Activated CD4-positive, alpha-beta memory T cell treated with anti-CD3 and anti-CD28 coated beads, Interleukin-2, amount 10 ng/mL, durations not matched to agents 7 days and 5 days (primary cell): ENCODE measurements at places on chromosomes 13 and 19. TPM values are rescaled to one million over a fixed set of nuclear protein-coding genes. Genes with fewer than 3 reads are reported as not detected.

DNA sequence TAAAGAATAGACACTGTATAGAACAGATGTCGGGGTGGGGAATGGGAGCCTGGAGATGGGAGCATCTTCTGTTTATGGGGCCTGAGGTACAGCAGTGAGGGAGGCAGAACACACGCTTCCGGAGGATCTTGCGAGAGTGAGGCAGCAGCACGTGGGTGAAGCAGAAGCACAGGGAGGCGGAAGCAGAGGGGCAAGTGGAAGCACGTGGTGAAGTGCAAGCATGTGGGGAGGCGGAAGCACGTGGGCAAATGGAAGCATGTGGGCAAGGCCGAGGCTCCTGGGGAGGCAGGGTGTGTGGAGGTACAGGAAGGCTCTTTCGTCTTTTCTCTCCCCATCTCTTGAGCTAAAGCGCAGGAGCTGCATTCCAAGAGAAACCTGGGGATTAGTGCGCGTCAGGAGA is 198.4 kb downstream of the ATP8A2 start:
- H3K4me1 ChIP-seq, result no peaks in the 10 kb centered on the region
- no peak for DNase-seq
- no peaks in the 10 kb centered on the region for H3K36me3 ChIP-seq

RFX1 gene
- total RNA-seq, result 18.6 TPM

DNA sequence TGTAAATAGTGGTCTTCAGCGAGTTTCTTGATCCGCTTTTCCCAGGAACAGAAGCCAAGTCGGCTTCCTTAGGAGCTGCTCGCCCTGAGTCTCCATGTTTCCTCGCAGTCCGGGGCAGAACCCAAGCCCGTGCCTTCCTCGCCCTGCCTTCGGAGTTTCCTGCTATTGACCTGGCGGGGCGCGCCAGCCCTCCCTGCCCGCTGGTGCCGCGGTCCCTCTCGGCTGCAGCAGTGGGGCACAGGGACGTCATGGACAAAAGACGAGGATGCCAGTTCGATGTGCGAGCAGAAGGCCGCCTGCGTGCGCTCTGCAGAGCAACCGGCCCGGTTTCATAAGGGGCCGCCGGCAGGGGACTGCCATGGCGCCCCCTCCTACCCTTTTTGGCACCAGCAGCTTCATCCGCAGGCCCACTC is 156.6 kb downstream of the TM9SF2 start:
- H3K4me1 ChIP-seq, result peaks cover 42% of the 10 kb centered on the region
- peak overlapping the region; percentile 81 for H3K27ac ChIP-seq
- H3K4me3 ChIP-seq, result peak overlapping the region; percentile 65

ERICH6B gene
- not detected for total RNA-seq

- H3K36me3 ChIP-seq, result no peaks in the 10 kb centered on the region
- H3K27me3 ChIP-seq, result peaks cover 18% of the 10 kb centered on the region
- no peak overlapping the region for H3K27ac ChIP-seq
- H3K4me3 ChIP-seq, result no peak overlapping the region
- DNase-seq, result no peak
Measured at GRCh38 chr13:36858290-36858689, 39.3 kb downstream of the RFXAP start.

DNA sequence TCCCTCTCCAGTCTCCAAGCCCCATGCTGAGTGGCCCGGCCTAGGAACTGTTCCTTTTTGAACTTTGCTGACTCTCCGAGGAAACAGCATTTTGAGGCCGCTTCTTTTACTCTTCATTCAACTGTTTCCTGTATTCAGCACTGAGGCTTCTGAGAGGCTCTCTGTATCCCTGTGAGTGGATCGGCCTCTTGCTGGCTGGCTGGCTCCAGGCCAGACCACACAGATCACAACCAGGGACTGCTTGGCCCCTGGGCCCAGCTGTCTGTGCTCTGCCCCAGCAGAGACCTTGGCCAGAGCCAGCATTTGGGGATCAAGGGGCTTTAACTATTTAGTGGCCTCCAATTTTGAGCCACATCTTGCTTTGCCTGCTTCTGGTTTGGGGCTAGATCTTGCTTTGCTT is 75.6 kb upstream of the KL start:
- peaks cover 6% of the 10 kb centered on the region for H3K27me3 ChIP-seq
- H3K36me3 ChIP-seq, result no peaks in the 10 kb centered on the region
- no peak overlapping the region for H3K4me3 ChIP-seq
- peaks cover 5% of the 10 kb centered on the region for H3K4me1 ChIP-seq
- H3K27ac ChIP-seq, result no peak overlapping the region

APOC1 gene
- total RNA-seq, result 0.78 TPM

DNA sequence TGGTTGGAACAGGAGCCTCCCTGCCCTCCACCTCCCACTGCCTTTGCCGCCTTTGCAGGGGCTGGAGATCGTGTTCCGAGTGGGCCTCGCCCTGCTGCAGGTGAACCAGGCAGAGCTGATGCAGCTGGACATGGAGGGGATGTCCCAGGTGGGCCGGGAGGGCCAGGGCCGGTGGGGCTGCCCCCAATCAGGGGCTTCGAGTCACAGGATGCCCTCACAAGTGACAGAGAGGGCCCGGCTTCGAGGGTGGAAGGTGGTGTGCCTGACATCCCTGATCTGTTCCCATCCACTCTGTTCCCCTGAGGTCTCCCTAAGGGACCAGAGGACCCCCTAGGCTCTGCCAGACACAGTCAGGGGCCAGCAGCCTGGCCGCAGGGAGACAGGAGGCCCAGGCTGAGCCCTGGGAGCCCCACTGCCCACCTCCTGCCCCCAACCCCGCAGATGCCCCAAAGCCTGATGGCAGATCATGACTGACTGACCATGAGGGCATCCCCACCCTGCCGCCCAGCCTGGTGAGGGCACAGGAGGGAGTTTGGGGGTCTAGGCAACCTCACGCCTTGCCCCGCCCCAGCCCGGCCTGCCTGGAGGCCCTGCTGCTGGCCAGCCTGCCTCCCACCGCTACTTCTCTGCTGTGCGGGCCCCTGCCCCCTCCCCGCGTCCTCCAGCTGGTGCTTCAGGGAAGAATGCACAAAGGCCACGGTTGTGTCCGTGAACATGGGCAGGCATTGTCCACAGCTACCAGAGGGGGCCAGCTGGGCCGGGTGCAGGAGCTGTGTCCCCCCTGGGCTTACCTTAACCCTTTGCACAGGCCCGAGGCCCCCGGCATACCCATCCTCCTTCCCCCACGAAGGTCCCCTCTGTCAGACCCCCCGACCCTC is 21.8 kb downstream of the EVI5L start:
- DNase-seq, result no peak
- no peak overlapping the region for H3K4me3 ChIP-seq
- no peaks in the 10 kb centered on the region for H3K4me1 ChIP-seq
- no peaks in the 10 kb centered on the region for H3K36me3 ChIP-seq
- no peak overlapping the region for H3K27ac ChIP-seq

GJB6 gene
- 6.1 TPM for total RNA-seq

WDR87 gene
- not detected for total RNA-seq

SHANK1 gene
- not detected for total RNA-seq

DNA sequence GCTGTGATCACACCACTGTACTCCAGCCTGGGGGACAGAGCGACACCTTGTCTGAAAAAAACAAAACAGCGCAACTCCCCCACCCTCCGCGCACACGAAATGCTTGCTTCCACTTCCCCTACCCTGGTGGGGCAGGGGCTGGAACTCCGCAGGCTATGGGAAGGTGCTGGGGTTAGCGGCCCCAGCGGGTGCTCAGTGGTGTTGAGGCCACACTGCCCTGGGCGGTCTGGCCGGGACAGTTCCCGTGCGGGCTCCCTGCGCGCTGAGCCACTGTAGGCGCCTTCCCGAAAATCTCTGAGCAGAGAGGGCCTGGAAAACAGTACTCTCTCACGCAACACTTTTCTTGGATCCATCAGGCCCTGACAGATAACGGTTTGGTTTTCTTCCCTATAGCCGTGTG is 1.1 kb upstream of the WTIP start:
- peaks cover 3% of the 10 kb centered on the region for H3K36me3 ChIP-seq
- no peak overlapping the region for H3K4me3 ChIP-seq
- DNase-seq, result no peak
- H3K4me1 ChIP-seq, result peaks cover 7% of the 10 kb centered on the region
- H3K27me3 ChIP-seq, result peaks cover 40% of the 10 kb centered on the region

DNA sequence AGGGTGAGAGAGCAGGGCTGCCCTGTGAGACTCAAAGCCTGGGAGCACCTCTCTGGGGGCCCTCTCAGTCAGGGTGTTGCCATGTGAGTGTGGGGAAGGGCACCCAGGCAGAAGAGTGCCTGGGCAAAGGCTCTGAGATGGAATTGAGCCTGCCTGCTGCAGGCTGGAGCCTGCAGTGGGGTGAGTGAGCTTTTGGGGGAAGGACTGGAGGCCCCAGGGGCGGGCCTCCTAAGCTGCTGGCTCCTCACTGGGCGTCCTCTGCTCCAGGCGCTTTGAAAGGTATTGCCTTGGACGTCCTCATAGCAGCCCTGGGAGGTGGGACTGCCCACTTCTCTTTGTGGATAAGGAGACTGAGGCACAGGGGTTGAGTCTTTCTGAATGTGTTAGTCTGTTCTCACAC is 60.3 kb downstream of the ARHGEF7 start:
- H3K27me3 ChIP-seq, result no peaks in the 10 kb centered on the region
- H3K4me1 ChIP-seq, result peaks cover 63% of the 10 kb centered on the region
- H3K4me3 ChIP-seq, result no peak overlapping the region

- peak; percentile 22 for DNase-seq
- H3K4me1 ChIP-seq, result peaks cover 10% of the 10 kb centered on the region
- H3K4me3 ChIP-seq, result peak overlapping the region; percentile 54
- no peaks in the 10 kb centered on the region for H3K36me3 ChIP-seq
- H3K27ac ChIP-seq, result no peak overlapping the region
- H3K27me3 ChIP-seq, result peaks cover 14% of the 10 kb centered on the region
Measured at GRCh38 chr13:52599848-52600603, 42.2 kb upstream of the HNRNPA1L2 start.

- H3K36me3 ChIP-seq, result no peaks in the 10 kb centered on the region
- H3K4me3 ChIP-seq, result no peak overlapping the region
- H3K27ac ChIP-seq, result no peak overlapping the region
- no peak for DNase-seq
- H3K4me1 ChIP-seq, result no peaks in the 10 kb centered on the region
- H3K27me3 ChIP-seq, result peaks cover 8% of the 10 kb centered on the region
Measured at GRCh38 chr13:59398127-59398526, 765.6 kb downstream of the DIAPH3 start.

DNA sequence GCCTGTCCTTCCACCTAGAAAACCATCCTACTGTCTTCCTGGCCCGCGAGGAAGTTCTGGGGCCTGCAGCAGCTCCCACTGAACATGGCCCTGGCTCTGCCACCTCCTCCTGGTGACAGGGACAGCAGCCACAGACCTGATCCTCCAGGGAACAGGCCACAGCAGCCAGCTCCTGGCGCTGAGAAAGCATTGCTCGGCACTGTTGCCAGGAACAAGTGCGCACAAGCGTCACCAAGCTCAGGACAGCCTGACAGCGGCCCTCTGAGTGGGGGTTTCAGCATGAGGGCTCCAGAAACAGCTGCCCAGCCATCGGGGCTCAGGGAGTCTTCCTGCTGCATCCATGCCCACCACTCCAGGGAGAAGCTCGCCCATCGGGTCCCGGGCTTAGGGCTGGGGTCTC is 21.9 kb downstream of the AP3D1 start:
- no peak overlapping the region for H3K27ac ChIP-seq
- peaks cover 43% of the 10 kb centered on the region for H3K36me3 ChIP-seq
- H3K4me1 ChIP-seq, result no peaks in the 10 kb centered on the region
- no peak overlapping the region for H3K4me3 ChIP-seq
- no peaks in the 10 kb centered on the region for H3K27me3 ChIP-seq

GRCh38 chr19:58346961-58347929 is 6.0 kb downstream of the A1BG start:
- peaks cover 6% of the 10 kb centered on the region for H3K27me3 ChIP-seq
- H3K4me1 ChIP-seq, result peaks cover 35% of the 10 kb centered on the region
- peak; percentile 75 for DNase-seq

DNA sequence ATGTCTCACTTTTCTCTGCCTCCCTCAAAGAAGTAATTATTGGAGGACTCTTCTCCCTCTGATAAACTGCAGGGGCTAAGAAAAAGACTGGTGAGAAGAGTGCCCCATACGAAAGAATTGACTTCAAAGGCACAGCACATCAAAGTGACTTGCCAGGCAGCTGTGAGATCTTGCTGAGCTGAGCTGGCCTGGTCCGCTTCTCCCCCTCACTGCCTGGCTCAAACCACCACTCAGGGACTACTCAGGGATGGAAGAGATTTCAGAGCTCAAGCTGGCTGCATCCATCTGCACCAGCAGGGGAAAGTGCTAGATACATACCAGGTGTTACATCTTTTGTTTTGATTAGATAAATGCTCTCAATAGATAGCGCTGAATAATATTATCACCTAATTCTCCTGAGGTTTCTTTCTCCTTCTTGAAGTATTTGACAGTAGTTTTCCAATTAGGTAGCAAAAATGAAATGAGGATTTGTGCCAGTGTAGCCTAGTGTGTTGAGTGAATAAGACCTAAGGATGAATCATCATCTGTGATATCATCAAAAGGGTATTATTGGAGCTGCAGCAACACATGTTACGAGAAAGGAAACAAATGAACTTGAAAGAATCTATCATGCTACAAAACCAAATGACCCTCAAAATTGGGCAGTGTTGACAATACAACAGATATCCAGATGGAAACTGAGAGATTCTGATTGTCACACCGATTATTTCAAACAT is 379.8 kb downstream of the TBC1D4 start:
- no peak for DNase-seq
- no peak overlapping the region for H3K4me3 ChIP-seq
- H3K27me3 ChIP-seq, result peaks cover 3% of the 10 kb centered on the region
- H3K36me3 ChIP-seq, result no peaks in the 10 kb centered on the region

ZIK1 gene
- 6.1 TPM for total RNA-seq

RFPL4A gene
- total RNA-seq, result not detected

DNA sequence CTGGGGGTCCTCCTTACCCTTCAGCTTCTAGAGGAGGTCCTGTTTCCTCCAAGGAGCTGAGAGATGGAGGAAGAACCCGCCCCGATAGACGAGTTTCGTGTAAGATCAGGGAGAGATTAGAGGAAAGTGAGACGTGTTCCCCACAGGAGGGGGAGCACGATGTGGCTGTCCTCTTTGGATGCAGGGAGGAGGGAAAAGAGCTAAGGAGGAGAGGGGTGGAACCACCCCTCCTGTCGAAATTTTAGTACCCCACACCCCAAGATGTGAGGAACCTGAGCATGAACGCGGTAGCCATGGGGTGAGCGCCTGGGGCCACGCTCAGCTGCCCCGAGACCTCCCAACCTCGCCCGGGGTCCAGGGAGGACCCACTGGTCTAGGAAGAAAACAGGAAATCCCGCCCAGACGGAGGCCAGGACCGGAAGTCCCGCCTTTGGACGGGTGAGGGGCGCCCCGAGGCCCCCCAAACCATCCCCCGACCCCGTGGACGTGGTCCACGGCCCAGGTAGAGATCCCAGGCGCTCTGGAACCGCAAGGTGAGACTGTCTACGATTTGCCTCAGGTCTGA is 1.2 kb downstream of the AKT1S1 start:
- H3K4me1 ChIP-seq, result peaks cover 43% of the 10 kb centered on the region
- H3K27ac ChIP-seq, result no peak overlapping the region
- peaks cover 28% of the 10 kb centered on the region for H3K36me3 ChIP-seq
- H3K27me3 ChIP-seq, result no peaks in the 10 kb centered on the region

ACER1 gene
- total RNA-seq, result 0.30 TPM

CGB8 gene
- not detected for total RNA-seq
